Ascending aorta (tissue), 2 donors: ENCODE measurements at places on chromosomes 7 and 10. TPM values are rescaled to one million over a fixed set of nuclear protein-coding genes. Genes with fewer than 3 reads are reported as not detected.
A peak's percentile ranks its signal among the peaks of the same experiment; 100 is the strongest.

DNA sequence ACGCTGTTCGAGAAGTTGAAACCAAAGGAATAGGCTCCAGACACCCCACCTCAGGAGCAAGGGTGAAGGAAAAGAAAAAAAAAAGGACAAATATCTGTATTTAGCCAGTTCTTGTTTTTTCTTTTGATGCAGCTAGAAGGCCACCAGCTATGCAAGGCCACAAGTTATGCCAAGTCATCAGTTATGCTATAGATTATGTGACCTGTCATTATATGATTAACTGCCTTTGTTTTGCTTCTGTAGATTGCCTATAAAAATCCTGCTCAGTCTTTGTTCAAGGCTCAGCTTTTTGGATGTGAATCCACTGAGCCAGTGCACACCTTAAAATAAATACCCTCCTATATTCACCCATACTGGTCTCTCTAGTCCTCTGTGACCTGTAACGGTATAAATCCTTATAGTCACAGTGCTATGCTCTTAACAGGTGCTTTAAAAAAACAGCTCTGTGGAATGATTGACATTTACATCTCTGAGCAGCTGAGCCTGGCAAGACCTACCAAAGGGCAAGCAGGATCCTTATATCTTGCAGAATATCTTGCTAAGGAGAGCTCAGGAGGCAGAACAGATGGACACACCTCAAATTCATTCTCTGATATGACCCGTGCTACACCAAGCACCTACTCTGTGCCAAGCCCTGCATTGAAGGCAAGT, 20.4 kb downstream of the MAT1A start:
- DNase-seq = no peak
- H3K4me1 ChIP-seq = no peaks in the 10 kb centered on the region
- H3K27me3 ChIP-seq = no peaks in the 10 kb centered on the region
- no peaks in the 10 kb centered on the region for H3K36me3 ChIP-seq
- no peak overlapping the region for H3K4me3 ChIP-seq
- no peak overlapping the region for H3K27ac ChIP-seq

DNA sequence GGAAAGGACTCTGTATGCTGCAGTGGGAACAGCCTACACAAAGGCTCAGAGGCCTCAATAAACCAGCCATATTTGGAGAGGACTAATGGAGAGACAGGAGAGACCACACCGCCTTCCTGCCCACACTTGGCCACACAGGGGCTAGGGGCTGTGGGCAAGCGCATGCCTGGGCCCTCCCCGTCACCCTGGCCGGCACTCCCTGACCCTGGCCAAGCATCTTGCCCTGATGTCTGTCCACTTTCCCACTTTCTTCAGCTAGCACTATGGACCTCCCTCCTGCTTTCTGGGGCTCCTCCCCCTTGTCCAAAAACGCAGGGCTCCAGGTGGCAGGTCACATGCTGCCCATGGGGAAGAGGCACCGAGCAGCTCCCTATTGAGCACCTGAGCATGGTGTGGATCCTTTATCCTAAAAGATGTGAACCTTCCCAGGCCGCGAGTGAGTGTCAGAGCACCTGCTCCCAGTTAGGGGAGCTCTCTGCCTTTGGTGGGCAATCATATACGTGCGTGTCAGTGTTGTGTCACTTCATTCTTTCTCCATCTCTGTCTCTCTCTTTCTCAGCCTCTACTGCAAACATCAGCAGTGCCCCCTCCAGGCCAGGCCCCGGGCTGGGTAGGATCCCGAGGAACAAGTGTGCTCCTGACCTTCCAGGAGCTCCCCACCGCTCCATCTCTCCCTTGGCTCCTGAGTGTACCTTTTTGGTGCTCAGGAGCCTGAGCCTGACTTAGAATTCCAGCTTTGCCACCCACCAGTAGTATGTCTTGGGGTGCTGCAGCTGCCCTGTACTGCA, 74.0 kb downstream of the ZMIZ1 start:
- no peak overlapping the region for H3K27ac ChIP-seq
- peaks cover 11% of the 10 kb centered on the region for H3K4me1 ChIP-seq
- H3K4me3 ChIP-seq = no peak overlapping the region
- no peaks in the 10 kb centered on the region for H3K27me3 ChIP-seq
- peaks cover 7% of the 10 kb centered on the region for H3K36me3 ChIP-seq

DNA sequence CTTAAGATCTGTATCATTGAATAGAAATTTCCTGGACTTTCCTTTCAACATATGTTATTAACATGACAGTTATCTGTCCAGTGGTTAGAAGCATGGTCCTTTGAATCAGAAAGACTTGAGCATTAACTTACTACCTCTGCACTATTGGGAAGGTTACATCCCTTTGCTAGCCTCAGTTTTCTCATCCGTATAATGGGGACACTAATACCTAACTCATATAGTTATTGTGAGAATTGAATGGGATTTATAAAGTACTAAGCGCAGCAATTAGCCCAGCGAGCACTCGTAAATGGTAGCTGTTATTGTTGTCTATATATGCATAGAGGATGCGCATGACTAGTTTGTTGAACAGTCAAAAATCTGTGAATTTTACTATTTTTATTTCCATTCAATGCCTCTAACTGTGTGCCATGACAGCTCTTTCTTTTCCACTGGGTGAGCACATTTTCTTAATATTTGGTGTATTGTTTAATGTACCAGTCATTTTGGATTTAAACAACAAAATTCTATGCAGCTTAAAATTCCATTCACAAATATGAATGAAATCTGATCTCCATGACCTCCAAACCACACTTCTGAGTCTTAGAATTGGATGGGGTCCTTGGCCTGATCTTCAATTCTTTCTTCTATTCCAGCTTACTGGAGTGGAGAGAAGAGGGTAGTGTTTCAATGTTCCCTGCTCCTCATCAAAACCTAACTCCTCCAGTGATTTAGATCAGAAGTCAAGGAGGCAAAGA, 65.0 kb downstream of the CACNB2 start:
- no peaks in the 10 kb centered on the region for H3K36me3 ChIP-seq
- H3K4me1 ChIP-seq = no peaks in the 10 kb centered on the region
- H3K27me3 ChIP-seq = no peaks in the 10 kb centered on the region
- H3K27ac ChIP-seq = no peak overlapping the region
- DNase-seq = no peak
- H3K4me3 ChIP-seq = no peak overlapping the region

Gene STK31
- total RNA-seq = 1.6 TPM

- no peaks in the 10 kb centered on the region for H3K27me3 ChIP-seq
- H3K27ac ChIP-seq = no peak overlapping the region
- no peaks in the 10 kb centered on the region for H3K36me3 ChIP-seq
- no peak for DNase-seq
- no peaks in the 10 kb centered on the region for H3K4me1 ChIP-seq
- H3K4me3 ChIP-seq = no peak overlapping the region
Measured at GRCh38 chr10:98642281-98642680, 195.5 kb upstream of the HPS1 start.

DNA sequence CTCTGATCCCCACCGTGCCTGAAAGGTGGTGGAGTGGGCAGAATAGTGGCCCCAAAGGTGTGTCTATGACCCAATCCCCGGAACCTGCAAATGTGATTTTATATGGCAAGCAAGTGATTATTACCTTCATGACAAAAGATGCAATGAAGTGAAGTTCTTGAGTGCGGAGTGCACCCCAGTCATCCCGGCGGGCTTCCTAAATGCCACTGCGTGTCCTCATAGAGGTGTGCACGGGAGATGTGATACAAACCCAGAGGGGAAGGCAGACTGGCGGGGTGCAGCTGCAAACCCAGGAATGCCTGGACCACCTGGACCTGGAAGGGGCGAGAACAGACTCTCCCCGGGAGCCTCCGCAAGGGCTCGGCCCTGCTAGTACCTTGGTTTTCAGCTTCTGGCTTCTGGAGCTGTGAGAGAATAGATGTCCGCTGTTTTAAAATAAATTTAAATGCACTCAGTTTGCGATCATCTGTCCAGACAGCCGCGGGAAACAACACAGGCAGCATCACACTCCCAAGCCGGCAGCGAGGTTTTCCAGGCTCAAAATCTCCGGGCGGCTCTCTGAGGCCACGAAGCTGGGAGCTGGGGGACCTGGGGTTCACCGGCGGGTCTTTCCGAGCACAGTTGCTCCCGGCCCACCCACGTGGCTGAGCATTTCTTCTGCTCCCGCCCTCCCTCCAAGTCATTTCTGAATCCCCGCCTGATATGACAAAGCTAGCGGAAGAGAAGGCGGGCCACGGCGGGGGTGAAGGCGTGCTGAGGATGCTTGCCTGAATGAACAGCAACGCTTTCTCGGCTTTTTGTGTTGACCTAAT, 50.4 kb upstream of the EBF3 start:
- H3K4me3 ChIP-seq = no peak overlapping the region
- no peaks in the 10 kb centered on the region for H3K4me1 ChIP-seq
- no peak overlapping the region for H3K27ac ChIP-seq
- H3K36me3 ChIP-seq = no peaks in the 10 kb centered on the region
- DNase-seq = no peak

GRCh38 chr10:1244493-1244892, 188.3 kb downstream of the WDR37 start:
- H3K4me1 ChIP-seq = no peaks in the 10 kb centered on the region
- no peak for DNase-seq
- H3K27ac ChIP-seq = no peak overlapping the region
- no peak overlapping the region for H3K4me3 ChIP-seq
- no peaks in the 10 kb centered on the region for H3K36me3 ChIP-seq

Gene OR6B1
- total RNA-seq = not detected

DNA sequence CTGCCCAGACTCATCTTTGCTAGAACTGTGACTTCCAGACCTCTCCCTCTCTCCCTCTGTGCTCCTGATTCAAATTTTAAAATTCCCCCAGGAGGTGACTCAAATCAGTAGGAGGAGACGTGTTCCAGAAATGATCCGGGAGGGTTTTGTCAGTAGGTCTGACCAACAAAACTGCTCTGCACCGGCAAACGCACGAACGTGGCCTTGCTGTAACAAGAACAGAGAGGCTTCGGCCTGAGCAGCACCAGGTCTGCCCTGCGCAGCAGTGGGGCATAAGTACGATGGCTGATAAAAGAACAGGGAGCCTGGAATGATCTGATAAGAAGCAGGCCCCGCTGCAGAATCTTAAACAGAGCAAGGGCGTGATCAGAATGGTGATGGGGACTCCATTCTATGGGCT, 152.7 kb upstream of the AUTS2 start:
- no peaks in the 10 kb centered on the region for H3K4me1 ChIP-seq
- no peak overlapping the region for H3K27ac ChIP-seq
- no peaks in the 10 kb centered on the region for H3K27me3 ChIP-seq
- DNase-seq = no peak
- H3K36me3 ChIP-seq = no peaks in the 10 kb centered on the region

DNA sequence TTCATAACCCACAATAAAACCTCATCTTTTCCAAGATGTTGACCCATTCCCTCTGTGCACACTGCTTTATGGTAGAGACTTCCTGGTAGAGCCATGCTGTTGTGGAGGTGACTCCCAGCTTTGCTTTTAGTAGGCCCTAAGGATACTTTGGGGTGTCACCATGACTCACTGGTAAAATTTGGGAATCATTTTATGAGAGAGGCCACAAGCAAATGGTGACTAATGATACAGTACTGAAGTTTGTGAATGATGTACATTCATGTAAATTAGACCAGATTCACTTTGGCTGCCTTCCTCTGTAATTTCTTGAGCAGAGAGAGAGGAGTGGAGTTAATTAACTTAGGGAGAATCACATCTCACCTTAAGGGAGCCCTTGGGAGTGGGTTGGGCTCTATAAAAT, 686.5 kb downstream of the LRMDA start:
- H3K36me3 ChIP-seq = no peaks in the 10 kb centered on the region
- no peak overlapping the region for H3K27ac ChIP-seq
- H3K4me1 ChIP-seq = no peaks in the 10 kb centered on the region
- H3K4me3 ChIP-seq = no peak overlapping the region
- H3K27me3 ChIP-seq = no peaks in the 10 kb centered on the region
- DNase-seq = no peak

Gene TMEM178B
- total RNA-seq = 1.9 TPM

Gene ACTL6B
- not detected for total RNA-seq

DNA sequence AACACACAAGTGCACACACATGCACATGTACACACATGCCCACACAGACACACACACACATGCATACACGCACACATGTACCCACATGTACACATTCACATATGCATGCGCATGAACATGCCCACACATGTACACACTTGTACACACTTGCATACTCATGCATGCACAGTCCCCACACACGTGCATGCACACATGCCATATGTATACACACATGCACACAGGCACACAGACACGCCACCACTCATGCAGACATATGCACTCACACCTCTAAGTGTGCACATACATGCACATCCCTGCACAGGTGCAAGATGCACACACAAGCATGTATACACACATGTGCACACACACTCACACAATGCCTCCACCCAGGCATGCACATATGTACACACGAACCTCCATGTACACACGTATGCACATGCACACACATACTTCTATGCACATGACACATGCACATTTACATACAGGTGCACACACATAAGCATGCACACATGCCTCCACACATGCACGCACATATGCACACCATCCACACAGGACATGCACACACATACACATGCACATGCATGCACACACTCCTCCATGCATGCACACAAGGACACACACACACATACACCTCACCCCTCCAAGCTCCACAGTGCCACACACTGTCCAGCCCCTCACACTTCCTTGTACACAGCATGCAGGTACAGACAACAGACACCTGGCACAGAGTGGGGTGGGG, 45.8 kb downstream of the YKT6 start:
- H3K27me3 ChIP-seq = no peaks in the 10 kb centered on the region
- no peak overlapping the region for H3K27ac ChIP-seq
- DNase-seq = no peak
- H3K4me3 ChIP-seq = no peak overlapping the region
- H3K36me3 ChIP-seq = no peaks in the 10 kb centered on the region

Gene COMTD1
- total RNA-seq = 85.5 TPM

GRCh38 chr10:19628767-19629560, 187.3 kb upstream of the PLXDC2 start:
- H3K27me3 ChIP-seq = no peaks in the 10 kb centered on the region
- peak overlapping the region; percentile 54 for H3K27ac ChIP-seq
- peaks cover 11% of the 10 kb centered on the region for H3K4me1 ChIP-seq
- no peak for DNase-seq
- H3K4me3 ChIP-seq = no peak overlapping the region
- H3K36me3 ChIP-seq = no peaks in the 10 kb centered on the region

Gene PRXL2A
- 22.7 TPM for total RNA-seq

GRCh38 chr10:119413093-119413453, 129.4 kb downstream of the RGS10 start:
- no peaks in the 10 kb centered on the region for H3K36me3 ChIP-seq
- H3K4me1 ChIP-seq = no peaks in the 10 kb centered on the region
- no peak overlapping the region for H3K4me3 ChIP-seq

GRCh38 chr7:23654508-23654907, 25.5 kb upstream of the FAM221A start:
- no peaks in the 10 kb centered on the region for H3K36me3 ChIP-seq
- no peak overlapping the region for H3K27ac ChIP-seq
- no peak for DNase-seq
- H3K4me1 ChIP-seq = no peaks in the 10 kb centered on the region
- no peak overlapping the region for H3K4me3 ChIP-seq
- no peaks in the 10 kb centered on the region for H3K27me3 ChIP-seq

- no peak overlapping the region for H3K27ac ChIP-seq
- no peak for DNase-seq
- no peaks in the 10 kb centered on the region for H3K27me3 ChIP-seq
- H3K4me1 ChIP-seq = no peaks in the 10 kb centered on the region
- H3K4me3 ChIP-seq = no peak overlapping the region
Measured at GRCh38 chr10:131650169-131650705, 250.6 kb upstream of the PPP2R2D start.

GRCh38 chr10:44935966-44936295, 23.7 kb upstream of the RASSF4 start:
- peak overlapping the region; percentile 17 for H3K27ac ChIP-seq
- H3K4me1 ChIP-seq = peaks cover 4% of the 10 kb centered on the region
- no peaks in the 10 kb centered on the region for H3K27me3 ChIP-seq
- DNase-seq = no peak
- H3K36me3 ChIP-seq = no peaks in the 10 kb centered on the region
- H3K4me3 ChIP-seq = no peak overlapping the region

Gene ALOX5
- 23.1 TPM for total RNA-seq

Gene CALHM1
- not detected for total RNA-seq

Gene ENKUR
- not detected for total RNA-seq

Gene FBXO24
- total RNA-seq = not detected

Gene ABCB1
- total RNA-seq = 5.5 TPM
